Psoas muscle (tissue), 8 donors: ENCODE measurements at places on chromosomes 16 and 17. TPM values are rescaled to one million over a fixed set of nuclear protein-coding genes. Genes with fewer than 3 reads are reported as not detected.

The NPIPA1 gene
- total RNA-seq, result 45.4 TPM

The MRPL27 gene
- 133 TPM for total RNA-seq

DNA sequence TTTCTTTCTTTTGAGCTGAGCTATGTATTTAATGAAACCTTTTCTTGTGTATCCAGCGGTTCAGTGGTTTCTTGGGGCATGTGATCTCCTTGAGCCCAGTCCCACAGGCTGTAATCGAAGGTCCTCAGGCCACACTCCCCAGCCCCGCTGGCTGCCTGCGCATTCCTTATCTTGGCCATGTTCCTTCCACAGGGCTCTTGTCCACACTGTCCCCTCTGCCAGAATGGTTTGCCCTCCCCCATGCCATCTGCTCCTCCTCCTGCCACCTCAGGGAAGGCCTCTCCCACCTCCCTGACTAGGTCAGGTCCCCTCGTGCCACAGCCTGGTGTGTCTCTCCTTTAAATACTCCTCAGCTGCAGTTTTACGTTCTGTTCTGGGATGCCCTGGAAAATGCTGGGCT, 12.1 kb upstream of the NLRC5 start:
- no peak for DNase-seq

DNA sequence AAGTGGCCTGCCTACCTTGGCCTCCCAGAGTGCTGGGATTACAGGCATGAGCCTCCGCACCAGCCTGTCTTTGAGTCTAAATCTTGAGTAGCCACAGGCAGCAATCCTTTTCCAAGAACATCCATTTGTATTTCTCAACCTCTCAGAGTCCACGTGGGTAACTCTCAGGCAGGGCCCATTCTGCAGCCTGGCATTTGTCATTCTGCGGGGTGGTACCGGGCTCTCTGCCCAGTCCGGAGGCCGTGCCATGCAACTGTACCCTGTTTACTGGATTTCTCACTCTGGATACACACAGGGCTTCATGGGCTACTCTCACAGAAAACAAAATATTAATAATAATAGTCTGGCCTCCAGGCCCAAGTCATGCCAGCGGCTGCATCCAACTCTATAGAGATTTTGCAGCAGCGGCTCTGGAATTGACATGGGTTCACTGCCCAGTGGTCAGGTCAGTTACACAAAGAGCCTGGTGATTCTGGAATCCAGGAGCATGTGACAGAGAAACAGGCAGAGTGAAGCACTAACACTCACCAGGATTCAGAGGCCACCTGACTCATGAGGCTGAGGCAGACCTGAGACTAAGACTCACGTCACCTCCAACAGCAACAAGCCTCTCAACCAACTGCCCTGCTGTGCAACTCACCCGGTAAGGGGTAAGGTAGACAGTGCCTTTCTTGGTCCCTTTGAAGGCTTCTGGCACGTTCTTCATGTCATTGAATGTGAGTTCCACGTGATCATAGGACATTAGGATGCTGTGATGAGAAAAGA, 4.0 kb downstream of the WBP2 start:
- peak; percentile 80 for DNase-seq

DNA sequence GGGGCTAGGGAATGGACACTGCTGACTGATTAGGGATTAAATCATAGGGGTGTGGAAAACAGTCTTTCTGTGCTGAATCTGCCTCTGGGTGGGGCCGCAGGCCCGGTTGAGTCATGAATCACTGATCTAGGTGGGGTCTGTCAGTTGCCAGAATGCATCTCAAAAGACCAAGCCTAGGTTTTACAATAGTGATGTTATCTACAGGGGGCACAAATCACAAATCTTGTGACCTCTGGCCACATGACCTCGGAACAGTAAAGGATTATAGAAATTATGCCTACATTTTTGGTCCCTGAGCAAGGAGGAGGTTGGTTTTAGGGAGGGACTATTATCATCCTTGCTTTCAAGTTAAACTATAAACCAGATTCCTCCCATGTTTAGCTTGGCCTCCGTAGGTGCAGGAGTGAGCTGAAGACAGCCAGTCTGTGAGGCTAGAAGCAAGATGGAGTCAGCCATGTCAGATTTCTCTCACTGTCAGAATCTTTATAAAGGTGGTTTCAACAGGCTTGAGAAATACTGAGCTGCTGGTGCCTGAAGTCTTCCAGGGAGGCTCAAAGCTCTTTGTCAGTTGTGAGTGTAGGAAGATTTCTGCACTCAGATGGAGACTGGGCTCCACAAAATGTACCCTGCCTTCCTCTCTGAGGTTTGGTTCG, 12.9 kb downstream of the GNGT2 start:
- DNase-seq, result no peak

- no peak for DNase-seq
These were observed 26.1 kb downstream of the QPRT start for GRCh38 chr16:29705030-29705429.

GRCh38 chr16:2007081-2007836, 2.4 kb downstream of the ZNF598 start:
- peak; percentile 51 for DNase-seq
